ENCODE measurements at places on chromosomes 5 and 9. TPM values are rescaled to one million over a fixed set of nuclear protein-coding genes. Genes with fewer than 3 reads are reported as not detected.

DNA sequence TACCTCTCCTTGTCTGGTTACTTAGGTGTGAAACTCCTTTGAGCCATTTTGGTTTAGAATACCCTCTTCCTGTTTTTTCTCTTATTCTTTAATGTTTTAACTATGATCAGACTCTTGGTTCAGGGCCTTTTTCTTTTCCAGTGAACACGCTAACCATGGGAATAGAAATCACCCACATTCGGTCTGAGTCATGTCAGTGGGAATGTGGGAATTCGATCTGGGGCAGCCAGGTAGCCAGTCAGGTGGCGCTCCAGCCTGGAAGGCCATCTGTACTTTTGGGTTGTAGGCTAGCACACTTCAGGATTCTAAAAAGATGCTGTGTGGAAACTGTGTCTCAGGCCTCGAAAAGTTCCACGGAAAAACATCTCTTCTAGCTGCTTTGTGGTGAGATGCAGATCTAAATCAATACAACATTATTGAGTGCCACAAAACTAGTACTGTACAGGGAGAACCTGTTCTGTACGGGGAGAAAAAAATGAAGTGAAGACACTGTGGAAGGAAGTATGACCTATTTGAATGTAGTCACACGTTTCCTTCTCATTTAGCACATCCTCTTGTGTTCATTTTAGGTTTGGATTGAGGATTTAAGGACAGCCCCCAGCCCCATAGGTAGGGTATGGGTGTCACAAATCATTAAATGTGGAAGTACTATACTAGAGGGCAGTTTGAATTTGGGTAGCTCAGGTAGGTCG lies 36.4 kb downstream of the SNX30 start:
- no peak for DNase-seq

- DNase-seq: no peak
Measured at GRCh38 chr5:25150819-25151218, 506.0 kb upstream of the CDH10 start.

Gene C5orf15
- total RNA-seq: 27.1 TPM

GRCh38 chr5:38622723-38623129 lies 66.3 kb upstream of the LIFR start:
- no peak for DNase-seq

DNA sequence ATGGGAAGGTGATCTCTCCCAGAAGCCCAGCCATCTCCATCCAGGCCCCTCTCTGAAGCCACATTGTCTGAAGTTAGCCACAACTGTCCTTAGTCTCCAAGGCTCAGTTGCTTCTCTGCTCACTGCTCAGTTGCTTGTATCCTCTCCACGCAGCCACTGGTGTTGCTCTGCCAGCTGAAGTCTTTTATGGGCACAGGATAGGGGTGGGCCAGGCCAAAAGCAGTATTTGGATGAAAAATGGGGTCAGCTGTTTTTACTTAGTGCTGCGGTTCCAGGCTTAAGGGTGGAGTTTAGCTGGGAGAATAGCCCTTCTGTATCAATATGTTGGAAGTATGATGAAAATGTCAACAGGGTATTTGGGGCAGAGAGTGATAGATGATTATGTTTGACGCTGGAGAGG lies 168.8 kb upstream of the PPP1R2B start:
- no peak for DNase-seq

- DNase-seq: no peak
Measured at GRCh38 chr5:120789918-120790317, 325.8 kb downstream of the PRR16 start.

- DNase-seq: no peak
Measured at GRCh38 chr5:179371121-179371510, 25.9 kb upstream of the ADAMTS2 start.

- no peak for DNase-seq
Measured at GRCh38 chr5:38295751-38296150, 37.4 kb downstream of the EGFLAM start.

Gene OCLN
- 3.9 TPM for total RNA-seq

DNA sequence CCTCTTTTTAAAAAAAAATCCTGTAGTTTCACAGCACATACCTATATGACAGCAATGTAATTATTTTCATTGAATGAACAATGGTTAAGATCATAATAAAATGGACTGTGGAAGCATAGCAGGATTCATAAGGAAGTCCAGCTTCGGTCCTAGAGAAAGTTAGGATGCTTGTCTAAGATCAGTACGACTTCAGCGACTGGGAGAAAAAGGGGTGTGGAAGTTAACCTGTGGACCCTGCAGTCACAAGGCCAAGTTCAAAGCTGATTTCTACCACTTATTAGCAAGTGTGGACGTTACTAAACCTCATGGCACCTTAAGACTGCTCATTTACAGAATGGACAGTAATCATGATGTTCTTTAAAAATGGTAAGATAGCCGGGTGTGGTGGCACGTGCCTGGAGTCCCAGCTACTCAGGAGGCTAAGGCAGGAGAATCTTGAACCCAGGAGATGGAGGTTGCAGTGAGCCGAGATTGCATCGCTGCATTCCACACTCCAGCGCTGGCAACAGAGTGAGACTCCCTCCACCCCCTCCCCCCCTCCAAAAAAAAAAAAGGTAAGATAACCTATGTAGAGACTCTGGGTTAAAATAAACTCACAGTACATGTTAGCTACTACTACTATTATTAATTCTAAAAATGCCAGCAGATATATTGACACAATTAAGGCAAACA lies 71.6 kb upstream of the PCA3 start:
- no peak for DNase-seq

DNA sequence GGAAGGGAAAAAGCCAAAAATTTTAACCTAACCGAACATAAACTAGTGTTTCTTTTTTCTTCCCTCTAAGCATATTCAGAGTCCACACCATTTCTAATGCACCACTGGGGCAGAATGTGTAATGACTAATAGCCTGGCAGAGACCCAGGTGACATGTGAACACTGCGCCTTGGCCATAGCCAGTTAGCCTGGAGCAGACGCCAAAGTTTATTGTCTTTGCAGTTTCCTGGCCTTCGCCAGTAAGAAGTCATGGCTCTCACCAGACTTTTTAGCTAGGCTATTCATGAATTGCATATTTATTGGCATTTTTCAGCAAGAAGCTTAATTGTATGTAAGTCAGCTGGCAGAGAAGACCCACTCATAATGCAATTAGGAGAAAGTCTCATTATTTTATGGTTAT lies 182.8 kb upstream of the SLC27A6 start:
- DNase-seq: peak; percentile 57

Gene ASPN
- total RNA-seq: 160 TPM

DNA sequence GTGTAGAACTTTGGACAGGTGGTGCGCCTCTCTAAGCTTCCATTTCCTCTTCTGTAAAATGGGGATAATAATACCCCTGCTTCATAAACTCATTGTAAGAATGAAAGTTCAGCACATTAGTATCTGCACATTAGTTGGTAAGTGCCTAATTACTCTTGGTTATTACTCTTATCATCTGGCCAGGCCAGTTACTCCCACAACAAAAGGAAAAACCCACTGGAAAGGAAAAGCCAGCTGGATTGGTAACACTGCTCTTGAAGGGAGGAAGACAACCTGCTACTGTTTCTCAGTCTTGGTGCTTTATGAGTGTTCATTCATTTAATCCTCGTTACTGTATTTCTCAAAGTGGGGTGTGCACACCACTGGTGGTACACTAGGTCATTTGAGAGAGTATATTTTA lies 251.4 kb downstream of the ARHGAP26 start:
- no peak for DNase-seq

Gene PDGFRB
- total RNA-seq: 378 TPM

GRCh38 chr5:139739150-139739974 lies 56.2 kb upstream of the PSD2 start:
- DNase-seq: no peak

Gene FOXD4L3
- total RNA-seq: not detected

Gene FBP2
- not detected for total RNA-seq

DNA sequence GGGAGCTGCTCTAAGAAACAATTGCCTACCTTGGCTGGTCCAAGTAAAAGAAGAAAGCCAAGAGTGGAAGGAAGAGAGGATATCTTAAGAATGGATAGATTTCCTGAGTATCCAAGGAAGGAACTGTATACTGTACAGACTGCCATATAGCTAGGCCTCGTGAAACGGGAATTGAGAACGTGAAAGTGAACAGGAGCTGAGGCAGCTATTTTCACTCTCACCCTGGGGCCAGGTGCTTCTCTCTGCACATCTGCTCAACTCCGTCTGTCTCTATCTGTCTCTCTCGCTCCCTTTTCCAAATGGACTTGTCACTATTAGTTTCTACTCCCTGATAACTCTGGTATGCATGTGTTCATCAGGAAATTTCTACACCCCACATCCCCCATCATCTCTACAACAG lies 35.9 kb upstream of the TESK1 start:
- DNase-seq: no peak

DNA sequence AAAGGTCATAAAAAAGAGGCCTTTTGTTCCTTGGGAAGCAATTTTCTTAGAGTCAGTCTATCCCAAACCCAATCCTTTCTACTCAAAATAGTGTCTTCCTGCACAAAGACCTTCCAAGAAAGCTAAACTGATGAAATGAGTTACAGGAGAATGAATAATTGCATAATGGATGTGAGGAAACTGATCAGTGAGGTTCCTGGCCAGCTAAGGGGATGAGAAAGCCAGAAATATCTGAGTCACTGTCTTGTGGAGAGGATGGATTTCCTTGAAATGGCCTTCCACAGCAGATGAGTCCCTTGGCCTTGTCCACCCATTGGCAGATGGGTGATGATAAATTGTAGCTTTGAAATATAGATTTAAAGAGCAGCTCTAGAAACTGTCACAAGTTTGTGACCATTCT lies 756.1 kb downstream of the DNAH5 start:
- DNase-seq: no peak

Gene TAS2R1
- not detected for total RNA-seq

Gene DCANP1
- not detected for total RNA-seq

Gene FAM200C
- total RNA-seq: 6.1 TPM

DNA sequence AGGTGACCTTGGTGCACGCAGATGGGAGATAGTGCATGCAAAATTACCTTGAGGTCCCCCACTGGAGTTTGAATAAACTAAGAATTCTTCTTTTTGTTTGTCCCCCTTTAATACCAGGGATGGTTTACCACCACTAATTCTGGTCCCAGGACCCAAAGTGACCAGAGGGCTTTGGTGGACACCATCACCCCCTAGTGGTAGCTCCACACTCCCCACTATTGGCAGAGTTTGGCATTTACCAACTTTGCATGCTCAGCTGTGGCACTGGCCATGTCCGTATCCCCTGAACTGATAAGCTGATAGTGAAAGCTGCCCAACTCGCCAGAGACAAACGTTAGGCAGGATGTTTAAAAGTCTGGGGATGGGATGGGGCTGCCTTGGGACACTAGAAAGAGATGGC lies 3.3 kb downstream of the ASTN2 start:
- DNase-seq: no peak

DNA sequence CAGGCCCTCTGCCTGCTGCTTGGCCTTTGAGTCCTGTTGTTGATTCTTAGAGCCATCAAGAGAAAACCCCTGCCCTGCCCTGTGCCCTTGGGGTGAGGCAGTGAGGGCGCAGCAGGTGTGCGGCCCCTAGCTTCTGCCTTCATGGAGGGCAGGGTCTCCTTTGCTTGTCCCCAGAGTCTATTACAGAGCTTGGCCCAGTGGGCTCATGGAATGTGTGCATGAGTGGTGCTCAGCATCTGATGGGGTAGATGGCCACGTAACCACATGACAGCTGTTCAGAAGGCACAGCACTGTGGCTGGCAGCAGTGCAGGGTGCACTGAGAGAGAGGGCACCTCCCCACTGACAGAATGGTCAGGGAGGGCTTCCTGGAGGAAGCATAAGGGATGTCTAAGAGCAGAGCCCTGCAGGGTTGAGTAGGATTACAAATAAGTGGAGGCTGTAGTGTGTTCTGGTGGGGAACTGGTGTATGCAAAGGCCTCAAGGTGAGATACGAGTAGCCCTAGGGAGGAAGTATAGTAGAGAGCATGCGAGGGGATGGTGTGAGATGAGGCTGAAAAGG lies 70.8 kb downstream of the MACROH2A1 start:
- no peak for DNase-seq

GRCh38 chr5:28726815-28727214 lies 1688.4 kb upstream of the CDH9 start:
- DNase-seq: no peak

DNA sequence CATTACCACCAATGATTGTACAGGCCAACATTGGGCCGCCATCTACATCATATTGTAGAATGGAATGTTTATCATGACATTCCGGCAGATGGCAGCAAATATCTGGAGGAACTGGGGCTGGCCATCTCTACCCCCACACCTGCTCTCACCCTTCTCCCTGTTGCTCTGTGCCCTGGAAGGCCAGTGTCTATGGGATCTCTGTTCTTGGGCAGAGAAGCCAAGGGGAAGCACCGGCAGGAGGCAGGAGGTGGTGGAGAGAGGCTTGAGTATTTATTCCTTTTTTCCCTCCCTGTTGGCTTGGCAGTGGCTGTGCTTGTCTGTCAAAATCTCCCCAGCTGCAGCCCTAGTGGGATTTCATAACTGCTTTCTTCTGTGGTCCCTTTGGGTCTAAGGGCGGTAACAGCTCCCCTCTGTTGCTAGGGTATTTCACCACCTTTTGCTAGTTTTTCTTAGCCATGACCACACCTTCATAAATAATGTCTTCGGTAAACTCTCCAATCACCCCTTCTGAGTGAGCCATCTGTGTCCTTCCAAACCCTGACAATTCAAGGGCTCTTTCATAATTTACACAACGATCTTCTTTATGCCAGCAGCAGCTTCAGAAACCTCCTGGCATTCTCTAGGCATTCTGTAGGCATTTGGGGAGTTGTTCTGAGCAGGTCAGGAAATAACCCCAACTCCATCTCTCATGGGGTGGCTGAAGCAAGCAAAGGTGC lies 225.8 kb downstream of the MELK start:
- no peak for DNase-seq

- DNase-seq: peak; percentile 66
Measured at GRCh38 chr5:38193015-38193581, 65.3 kb upstream of the EGFLAM start.

Gene PPP1R26
- total RNA-seq: 5.3 TPM

Gene BRD8
- total RNA-seq: 23.2 TPM

- DNase-seq: no peak
Measured at GRCh38 chr5:149855366-149855765, 89.2 kb downstream of the PDE6A start.

DNA sequence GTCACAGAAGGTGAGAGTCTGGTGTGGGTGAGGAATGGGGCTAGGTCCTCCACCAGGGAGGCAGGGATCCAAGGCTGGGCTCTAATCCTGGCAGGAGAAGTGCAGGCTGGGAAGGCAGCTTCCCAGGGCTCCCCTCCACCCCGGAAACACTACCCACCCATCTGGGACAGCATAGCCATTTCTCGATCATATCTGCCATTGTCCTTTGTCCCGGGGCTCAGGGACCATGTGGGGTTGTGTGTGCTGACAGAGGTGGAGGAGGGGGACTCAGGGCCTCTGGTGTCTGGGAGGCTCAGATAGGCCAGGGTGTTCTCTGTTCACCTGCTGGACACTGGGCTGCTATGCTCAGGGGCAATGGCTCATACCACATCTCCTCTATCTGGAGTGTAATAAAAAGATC lies 32.2 kb upstream of the STRBP start:
- no peak for DNase-seq

- DNase-seq: no peak
Measured at GRCh38 chr9:76572151-76572550, 113.2 kb downstream of the GCNT1 start.

DNA sequence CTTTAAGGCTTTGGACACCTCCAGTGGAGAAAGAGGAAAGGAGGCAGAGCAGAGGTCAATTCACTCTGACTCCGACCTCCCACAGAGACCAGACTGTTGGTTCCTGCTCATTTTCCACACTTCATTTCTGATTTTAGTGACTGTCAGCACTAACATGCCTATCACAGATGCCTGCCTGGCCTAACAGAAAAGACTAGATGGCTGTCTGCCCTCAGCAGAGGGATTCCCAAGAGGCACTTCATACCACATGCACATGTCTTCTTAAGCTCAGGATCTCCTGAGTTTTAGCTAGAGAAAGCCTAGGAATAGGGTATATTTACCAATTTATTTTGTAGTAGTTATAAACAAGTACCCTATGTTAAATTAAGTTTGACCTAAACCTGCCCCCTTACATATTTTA lies 336.0 kb downstream of the ENC1 start:
- DNase-seq: no peak
